ENCODE measurements at places on chromosomes 7 and 10.
A peak's percentile ranks its signal among the peaks of the same experiment; 100 is the strongest.

DNA sequence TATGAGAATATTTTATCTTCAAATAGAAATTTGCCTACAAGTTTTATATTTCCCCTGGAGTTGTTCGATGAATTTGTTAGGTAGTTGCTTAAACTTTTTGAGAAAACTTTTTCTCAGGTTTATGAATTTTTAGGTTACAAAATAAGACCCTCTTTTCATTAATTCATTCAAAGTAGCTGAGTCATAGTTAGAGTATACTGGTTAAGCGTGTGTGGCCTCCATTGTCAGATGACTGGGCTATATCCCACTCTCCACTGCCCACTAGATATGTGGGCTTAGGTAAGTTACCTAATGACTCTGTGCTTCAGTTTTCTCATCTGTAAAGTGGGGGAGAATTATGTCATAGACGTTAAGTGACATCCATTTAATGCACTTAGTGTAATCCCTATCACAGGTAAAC, 1.0 kb downstream of the ASB15 start:
- DNase-seq: no peak

- no peak for DNase-seq
Observed at GRCh38 chr7:135168489-135169140, 1.9 kb downstream of the CYREN start.

GRCh38 chr10:71011141-71011540, 122.8 kb upstream of the PCBD1 start:
- DNase-seq: no peak

DNA sequence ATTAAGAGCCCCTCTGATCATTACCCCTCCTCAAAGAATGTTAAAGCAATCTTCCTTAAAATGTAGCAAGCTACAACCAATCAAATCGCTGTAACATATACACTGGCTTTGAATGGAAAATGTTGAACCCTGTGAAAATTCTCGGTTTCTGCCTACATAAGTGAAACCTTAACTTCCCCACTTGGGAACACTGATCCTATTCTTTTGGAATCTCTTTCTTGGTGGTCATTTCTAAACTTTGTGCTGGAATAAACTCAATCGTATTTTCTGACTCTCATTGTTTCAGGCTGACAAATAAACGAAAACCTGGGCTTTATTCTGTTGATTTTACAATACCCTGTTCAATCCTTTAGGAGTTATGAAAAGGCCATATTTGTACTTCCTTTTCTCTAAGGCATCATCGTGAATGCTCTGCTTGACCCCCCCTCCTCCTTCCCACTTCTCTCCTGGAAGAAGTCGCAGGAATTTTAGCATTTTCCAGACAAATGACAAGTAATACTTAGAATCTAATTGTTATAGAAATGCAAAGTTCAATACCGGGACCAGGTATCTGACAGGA, 155.1 kb upstream of the FAM13C start:
- no peak for DNase-seq

GRCh38 chr10:98511876-98512275, 65.1 kb upstream of the HPS1 start:
- no peak for DNase-seq

GRCh38 chr7:135801877-135802276, 53.3 kb upstream of the FAM180A start:
- no peak for DNase-seq

DNA sequence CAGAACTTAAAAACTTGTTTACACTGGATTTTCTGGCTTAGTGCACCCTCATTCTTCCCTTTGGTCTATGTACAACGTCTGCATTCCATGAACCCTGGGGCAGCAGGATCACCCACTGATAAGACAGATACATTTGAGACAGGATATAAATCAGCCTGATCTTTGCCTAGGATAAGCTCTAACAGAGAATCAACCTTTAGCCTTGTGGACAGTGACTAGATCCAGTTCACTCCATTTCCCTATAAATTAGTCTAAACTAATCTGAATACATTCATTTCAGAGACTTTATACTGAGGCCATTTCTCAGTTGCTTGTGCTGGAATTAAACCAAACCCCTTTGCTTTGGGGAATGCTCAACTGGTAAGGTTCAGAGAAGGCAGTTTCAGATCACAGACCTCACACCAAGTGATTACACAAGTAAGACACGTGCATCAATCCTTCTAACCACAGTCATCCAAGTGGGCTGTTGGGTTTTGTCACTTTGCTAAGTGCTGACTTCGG, 639.8 kb upstream of the FZD8 start:
- no peak for DNase-seq

DNA sequence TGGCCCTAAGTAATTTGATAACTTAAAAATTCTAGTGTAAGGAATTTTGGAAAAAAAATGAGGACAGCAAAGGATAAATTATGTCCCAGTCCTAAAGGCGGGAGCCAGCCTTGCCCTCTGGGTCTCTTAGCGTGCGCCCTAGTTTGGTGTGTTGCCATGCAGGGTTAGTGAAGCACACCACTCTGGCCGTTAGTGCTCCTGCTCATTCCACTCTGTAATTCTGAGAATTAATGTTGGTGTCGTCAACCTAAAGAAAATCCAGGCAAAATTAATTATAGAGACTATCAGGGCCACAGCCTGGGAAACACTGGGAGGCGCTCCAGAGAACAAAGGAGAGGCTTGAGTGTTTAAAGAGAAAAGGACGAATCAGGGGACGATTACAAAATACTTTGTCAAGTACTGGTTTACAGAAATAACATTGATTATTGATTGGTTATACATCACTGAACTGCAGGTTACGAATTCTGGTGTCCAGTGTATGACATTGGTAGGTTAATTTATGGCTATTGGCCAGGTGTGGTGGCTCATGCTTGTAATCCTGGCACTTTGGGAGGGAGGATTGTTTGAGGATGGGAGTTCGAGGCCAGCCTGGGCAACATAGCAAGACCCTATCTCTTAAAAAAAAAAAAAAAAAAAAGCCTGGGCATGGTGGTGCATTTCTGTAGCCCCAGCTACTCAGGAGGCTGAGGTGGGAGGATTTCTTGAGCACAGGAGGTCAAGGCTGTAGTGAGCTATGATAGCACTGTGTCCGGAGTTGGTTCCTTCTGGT, 5.8 kb downstream of the DYNC2I1 start:
- DNase-seq: no peak

- DNase-seq: no peak
Observed at GRCh38 chr7:16630654-16631053, 14.9 kb downstream of the ANKMY2 start.

DNA sequence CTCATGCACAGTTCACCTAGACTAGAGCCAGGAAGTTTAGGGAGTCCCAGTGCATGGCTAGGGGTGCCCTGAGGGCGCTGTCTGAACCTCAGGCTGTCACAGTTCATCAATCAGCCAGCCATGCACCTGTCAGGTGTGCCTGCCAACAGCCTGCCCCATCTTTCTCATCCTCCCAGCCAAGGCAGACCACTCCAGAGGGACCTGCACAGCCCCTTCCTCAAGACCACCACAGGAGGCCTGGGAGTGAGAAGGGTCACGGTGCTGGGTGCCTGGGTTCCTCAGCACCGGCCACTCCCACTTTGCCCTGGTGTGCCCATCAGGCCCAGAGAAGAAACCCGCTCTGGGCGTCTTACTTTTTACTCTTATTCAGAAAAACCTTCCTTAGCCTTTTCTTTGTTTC, 8.4 kb downstream of the ATP6V1F start:
- no peak for DNase-seq

DNA sequence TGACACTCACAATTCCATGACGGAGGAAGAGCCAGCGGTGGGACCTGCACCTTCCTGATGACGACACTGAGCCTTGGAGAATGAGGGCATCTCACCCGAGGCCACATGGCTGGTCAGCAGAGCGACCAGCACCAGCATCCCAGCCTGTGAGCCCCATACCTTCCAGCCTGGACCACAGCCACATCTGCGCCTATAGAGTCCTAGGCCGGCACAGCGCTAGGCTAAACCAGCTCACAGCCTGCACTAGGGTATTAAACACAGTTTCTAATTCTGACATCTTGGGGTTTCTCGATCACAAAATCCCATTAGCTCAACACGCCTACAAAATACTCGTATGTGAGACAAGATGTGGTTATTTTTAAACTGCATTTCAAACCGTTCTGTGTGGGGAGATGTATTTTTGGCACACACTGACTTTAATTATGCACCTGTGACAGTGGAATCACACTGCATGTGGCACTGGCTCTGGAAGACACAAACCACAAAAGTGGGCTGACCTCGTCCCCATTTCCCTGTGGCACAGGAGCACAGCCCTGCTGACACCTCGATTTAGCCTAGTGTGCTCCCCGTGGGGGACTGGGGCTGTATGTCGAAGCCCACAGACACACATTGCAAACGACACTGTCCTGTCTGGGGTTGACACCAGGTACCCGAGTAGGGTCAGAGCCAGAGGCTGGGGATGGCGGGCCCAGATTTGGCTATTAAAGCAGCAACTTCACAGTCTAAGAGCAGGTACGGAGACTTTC, 32.5 kb downstream of the CPXM2 start:
- DNase-seq: no peak

- no peak for DNase-seq
Observed at GRCh38 chr7:138658889-138659288, 42.3 kb downstream of the SVOPL start.

DNA sequence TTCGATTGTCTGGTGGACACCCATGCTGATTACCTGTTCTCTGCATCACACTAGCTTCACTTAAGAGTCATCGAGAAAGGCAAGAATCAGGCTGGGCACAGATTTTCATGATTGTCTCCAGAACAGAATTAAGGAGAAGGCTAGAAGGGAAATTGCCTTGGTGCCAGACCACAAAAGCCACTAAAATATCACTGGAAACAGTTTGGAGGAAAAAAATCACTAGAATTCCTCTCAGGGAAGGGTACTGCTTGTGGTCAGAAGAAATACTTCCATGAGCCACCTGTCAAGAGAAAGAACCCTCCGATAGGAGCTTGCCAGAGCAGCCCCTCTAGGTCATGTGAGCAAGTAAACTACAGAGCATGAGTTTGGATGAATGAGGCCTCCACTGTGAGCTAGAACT, 269.3 kb upstream of the TEX47 start:
- DNase-seq: no peak

- DNase-seq: peak; percentile 14
Observed at GRCh38 chr7:92448205-92448747, 994 bp downstream of the GATAD1 start.

GRCh38 chr7:46206476-46207060, 285.5 kb upstream of the IGFBP3 start:
- no peak for DNase-seq

DNA sequence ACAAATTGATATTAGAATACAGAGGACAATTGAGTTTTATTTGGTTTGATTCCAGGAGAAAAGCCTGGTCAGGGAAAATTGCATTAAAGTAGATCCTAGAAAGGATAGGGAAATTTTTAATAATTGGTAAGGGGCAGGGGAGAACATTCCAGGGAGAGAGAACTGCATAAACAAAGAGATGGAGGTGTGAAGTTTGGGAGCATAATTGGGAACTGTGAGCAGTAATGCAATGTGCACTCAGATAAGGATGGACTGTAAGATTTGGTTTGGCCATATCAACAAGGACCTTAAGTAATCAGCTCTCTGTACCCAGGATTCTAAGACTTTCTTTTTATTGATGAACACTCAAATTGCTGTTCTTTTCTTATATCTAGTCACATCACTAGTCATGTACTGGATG, 41.4 kb downstream of the ZMYND11 start:
- no peak for DNase-seq

GRCh38 chr10:14653271-14654161, 121.2 kb downstream of the FAM107B start:
- no peak for DNase-seq

DNA sequence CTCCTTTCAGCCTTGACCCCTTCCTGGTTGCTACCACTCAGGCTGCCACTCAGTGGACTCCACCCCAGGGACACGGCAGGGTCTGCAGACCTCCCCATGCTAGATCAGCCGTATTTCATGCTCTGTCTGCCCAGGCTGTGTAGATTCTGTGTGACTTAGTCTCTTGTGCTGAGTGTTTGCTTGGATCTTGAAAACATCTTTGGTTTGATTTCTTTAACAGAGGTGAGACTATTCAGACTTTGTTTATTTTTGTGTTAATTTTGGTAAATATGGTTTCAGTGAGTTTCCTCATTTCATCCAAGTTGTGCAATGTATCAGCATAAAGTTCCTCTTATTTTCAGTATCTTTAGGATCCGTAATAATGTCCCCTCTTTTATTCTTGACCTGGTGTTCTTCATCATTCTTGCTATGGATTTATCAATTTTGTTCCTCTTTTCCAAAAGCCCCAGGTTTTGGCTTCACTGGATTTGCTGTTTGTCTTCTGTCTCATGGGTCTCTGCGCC, 21.2 kb upstream of the PWWP2B start:
- DNase-seq: no peak

GRCh38 chr7:20229646-20230500, 12.7 kb upstream of the MACC1 start:
- peak; percentile 86 for DNase-seq

GRCh38 chr7:103637094-103637493, 191.1 kb upstream of the SLC26A5 start:
- DNase-seq: peak; percentile 71

- no peak for DNase-seq
Observed at GRCh38 chr10:130875897-130876472, 435.5 kb downstream of the TCERG1L start.

DNA sequence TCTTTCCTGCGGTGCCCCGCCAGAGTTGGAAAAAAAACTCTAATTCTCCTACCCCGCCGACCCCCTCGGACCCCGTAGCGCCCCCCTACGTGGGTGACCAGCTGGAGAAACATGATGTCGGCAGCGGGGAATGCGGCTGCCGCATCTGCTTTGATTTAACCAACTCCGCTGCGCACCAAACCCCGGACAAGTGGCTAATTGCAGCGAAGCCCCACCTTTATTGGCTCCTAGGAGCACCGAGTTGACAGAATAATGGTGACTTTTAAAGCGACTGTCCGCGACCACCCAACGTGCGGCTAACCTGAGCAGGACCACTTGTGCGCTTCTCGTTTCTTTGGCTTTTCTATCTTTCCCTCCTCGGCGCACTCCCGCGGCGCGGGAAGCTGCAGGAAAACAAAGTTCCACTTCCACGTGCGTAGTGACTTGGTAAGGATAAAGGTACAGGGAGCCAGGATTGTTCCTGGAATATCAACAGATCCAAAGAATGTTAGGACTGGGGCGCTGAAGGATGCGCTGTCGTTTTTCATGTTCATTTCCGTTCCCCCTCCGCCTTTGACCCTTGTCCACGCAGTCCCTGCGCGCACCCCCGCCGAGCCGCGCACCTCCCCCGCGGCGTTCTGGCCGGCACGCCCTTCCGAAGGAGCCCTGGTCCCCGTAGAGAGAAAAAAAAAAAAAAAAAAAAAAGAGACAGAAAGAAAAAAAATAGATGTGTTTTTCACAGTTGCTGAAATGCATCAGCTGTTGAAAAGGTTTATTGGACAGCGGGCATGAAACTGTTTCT, 1.4 kb downstream of the WNT16 start:
- DNase-seq: no peak
